ENCODE measurements at places on chromosomes 7 and 10.

DNA sequence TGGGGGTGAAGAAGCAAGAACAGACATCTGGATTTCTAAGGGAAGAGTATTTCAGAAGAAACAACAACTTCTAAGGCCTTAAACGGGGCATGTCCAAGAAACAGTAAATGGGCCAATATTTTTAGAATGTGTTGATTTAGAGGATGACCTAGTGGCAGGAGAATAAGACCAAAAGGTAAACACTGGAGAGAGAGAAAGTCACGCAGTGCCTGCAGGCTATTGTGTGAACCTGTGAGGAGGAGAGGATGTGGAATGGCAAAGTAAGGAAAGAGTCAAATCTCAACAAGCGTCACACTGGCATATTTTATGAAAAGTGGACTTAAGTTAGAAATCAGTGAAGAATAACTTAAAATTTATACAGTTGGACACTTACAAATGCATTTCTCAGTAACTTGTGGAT lies 78.1 kb upstream of the EGFR start:
- ATAC-seq: no peak

DNA sequence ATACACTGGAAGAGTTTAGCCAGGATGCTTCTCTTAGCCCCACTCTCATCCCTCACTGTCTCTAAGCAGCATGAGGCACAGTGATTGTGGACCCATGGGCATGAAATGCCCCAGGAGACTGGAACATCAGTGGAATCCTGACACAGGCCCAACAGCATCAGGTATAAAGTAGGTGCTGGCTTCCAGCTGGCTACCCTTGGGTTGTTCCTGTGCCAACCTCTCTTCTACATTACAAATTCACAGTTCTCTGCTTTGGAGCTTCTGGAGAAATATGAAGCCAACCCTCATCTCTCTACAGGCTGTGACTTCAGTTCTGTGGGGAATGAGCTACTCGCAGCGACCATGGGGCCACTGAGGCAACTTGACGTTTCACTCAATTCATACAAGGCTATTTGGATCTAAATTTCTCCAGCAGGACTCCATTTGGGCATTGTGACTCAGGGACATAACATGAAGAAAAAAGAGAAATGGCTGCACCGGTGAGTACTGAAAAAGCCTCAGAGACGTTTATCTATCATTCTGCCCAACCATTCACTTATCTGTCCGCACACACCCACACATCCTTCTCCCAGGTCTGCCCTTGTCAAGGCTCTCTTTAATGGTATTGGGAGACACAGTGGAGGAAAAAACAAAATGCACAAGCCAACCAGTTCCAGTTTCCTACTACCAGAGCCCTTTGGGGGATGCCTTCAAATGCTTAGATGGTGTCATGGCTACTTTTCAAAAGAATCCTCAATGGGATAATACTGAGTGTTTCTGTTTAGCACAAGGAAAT lies 35.4 kb upstream of the TM9SF3 start:
- no peak for ATAC-seq

- no peak for ATAC-seq
Measured at GRCh38 chr10:7672341-7673134, 5.8 kb upstream of the ITIH5 start.

DNA sequence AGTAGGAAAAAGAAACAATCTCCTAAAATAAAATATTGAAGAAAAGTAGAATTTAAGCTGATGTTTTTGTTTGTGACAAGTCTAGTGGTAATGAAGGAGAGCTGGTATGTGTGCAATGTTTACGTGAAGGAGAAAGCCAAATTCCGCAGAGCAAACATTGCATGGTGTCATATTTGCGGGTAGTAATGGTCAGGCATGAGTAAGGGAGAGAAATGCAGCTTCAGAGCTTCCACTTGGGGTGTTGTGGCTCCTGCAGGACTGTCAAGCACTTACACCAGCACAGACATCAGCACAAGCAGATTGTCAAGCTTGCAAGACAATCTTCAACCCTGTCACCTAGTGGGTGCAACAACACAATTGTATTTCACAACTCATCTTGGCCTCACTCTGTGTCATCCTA lies 136.5 kb upstream of the ETV1 start:
- no peak for ATAC-seq

- ATAC-seq: no peak
Measured at GRCh38 chr7:2771274-2771731, 72.8 kb downstream of the GNA12 start.

GRCh38 chr7:2893411-2893861 lies 49.3 kb upstream of the GNA12 start:
- no peak for ATAC-seq

DNA sequence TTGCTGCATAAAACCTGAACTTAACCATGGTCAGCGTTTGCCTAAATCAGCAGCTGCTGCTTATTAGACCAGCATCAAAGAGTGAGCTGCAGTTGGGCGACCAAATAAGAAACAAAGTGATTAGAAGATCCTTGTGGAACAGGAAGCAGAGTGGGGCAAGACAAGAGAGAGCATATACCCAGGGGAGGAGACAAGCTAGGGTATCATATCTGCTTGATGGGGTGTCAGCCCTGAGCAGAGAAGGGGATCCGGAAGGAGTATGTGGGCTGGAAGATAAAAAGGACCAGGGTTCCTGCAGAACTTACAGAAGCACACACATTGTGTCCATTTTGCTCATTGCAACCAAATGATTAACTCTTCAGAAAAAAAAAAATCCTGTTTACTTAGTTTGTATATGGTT lies 213.6 kb downstream of the CELF2 start:
- ATAC-seq: no peak

DNA sequence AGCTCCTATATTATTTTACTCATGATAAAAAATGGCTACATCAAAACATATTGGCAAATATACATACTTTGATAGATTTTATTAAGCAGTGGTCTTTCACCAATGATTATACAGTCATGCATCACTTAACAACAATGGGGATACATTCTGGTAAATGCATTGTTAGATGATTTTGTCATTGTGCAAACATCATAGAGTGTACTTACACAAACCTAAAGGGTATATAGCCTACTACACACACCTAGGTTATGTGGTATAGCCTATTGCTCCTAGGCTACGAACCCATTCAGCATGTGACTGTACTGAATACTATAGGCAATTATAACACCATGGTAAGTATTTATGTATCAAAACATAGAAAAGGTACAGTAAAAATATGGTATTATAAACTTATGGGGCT lies 98.9 kb upstream of the IL6 start:
- no peak for ATAC-seq

GRCh38 chr7:150970424-150970823 lies 7.7 kb downstream of the KCNH2 start:
- no peak for ATAC-seq
